ENCODE measurements at places on chromosomes 1 and 21. TPM values are rescaled to one million over a fixed set of nuclear protein-coding genes. Genes with fewer than 3 reads are reported as not detected.

LMOD1 gene
- total RNA-seq = 213 TPM

MROH9 gene
- total RNA-seq = not detected

TACSTD2 gene
- 26.2 TPM for total RNA-seq

GATAD2B gene
- total RNA-seq = 12.8 TPM

RAP1GAP gene
- 2.2 TPM for total RNA-seq

SLC1A7 gene
- total RNA-seq = 2.4 TPM

- DNase-seq = no peak
Observed at GRCh38 chr1:152495066-152495675, 15.4 kb upstream of the LCE5A start.

DNA sequence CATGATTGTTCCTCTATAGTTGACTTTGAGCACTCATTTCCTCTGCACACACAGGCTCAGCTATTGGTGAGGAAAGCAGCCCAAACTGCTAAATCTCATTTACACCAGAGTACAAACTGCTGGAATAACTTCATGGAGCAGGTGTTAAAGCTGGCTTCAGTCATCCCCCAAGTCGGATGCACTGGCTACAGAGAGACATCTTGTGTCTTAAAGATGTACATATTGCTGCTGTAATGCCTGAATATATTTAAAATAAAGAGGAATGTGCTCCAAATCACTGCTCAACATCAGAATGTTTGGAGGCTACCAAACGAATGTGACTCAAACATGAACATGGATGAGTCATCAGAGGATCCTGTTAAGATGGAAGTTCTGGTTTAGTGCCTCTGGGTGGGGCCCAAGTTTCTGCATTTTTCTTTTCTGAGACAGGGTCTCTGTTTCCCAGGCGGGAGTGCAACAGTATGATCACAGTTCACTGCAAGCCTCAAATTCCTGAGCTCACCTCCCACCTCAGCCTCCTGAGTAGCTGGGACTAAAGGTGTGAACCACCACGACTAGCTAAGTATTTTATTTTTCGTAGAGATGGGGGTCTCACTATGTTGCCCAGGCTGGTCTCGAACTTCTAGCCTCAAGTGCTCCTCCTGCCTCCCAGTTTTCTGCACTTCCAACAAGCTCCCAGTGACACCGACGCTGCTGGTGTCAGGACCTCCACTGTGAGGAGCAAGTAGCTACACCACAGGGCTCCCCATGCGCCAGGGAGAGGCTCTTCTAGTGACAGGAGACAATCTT lies 79.0 kb upstream of the KRTAP19-8 start:
- DNase-seq = peak; percentile 73

- DNase-seq = peak; percentile 4
Observed at GRCh38 chr21:36663033-36663855, 35.7 kb upstream of the SIM2 start.

- DNase-seq = no peak
Observed at GRCh38 chr1:13820055-13820454, 120.1 kb downstream of the PRDM2 start.

DNA sequence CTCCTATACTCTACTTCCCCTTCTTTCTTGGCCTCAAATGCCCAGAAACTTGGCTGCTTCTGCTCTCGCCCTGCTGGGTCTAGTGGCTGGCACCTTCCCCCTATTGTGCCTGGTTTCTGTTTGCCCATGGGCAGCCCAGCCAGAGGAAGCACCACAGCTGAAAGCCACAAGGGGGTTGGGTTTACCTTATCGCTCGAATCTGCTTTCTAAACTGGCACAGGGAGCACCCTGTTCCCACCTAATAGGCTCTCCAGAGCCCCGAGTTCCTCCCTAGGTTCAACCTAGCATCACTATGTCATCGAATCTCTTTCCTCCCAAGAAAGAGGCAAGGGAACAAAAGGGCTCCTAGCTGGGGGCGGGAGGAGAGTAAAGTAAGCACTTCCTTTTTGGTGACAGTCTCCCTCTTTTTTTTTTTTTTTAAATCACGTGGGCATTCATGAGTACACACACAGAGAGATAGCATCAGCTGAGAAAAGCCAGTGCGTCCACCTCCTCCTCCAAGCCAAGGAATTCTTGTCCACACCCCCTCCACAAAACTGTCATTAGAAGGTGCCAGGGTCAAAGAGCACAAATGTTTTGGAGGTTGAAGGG lies 72.8 kb downstream of the PLEKHA6 start:
- DNase-seq = peak; percentile 58

GRCh38 chr1:46577671-46578070 lies 26.2 kb upstream of the KNCN start:
- DNase-seq = no peak

GRCh38 chr1:39832294-39832693 lies 43.6 kb upstream of the BMP8B start:
- DNase-seq = no peak

DNA sequence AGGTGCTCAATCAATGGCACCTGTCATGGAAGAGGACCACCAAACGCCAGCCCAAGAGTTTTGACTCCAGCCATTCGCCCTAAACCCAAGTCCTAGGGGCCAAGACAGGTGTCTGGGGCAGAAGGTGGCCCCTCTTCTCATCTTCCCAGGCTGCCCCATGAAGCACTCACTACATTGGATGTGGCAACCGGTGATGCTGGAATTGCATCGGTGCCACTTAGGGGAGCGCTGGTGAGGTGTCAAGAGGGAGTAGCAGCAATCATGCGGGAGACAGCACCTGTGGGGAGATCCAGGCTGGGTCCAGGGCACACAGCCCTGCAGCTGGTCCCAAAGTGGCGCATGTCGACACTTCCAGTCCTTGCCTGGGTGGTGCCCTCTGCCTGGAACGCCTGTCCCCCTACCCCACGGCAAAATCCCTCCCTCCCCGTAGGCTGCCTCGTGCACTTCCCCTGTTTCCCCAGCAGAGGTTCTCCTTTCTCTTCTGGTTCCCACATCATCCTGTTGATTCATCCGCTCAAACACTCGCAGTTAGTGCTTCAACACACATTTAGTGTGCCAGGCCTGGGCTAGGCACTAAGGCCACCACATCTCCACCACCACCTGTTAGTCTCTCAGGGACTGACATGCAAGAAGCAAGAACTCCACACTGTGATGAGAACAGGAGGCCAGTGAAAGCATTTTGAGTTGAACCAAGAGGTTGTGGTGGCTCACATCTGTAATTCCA lies 18.5 kb downstream of the PLA2G2D start:
- peak; percentile 54 for DNase-seq

DNA sequence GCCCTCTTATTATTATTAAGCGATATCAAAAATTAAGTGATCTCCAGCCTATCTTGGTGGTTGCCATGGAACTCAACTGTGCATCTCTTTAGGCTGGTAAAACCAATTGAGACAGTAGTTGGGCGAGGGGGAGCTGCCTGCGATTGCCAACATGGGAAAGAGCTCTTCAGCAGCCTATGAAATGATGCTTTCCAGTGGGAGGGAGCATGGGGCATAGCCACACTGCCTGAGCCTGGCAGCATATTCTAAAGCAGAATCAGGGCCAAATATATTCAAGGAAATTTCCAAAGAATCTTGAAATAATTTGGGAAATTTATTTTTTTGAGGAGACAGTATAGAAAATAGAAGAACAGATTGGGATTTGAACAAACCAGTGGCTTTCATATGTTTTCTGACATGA lies 126.9 kb upstream of the DNAH14 start:
- no peak for DNase-seq

GRCh38 chr1:24526940-24527542 lies 24.4 kb downstream of the RCAN3 start:
- DNase-seq = no peak

DNA sequence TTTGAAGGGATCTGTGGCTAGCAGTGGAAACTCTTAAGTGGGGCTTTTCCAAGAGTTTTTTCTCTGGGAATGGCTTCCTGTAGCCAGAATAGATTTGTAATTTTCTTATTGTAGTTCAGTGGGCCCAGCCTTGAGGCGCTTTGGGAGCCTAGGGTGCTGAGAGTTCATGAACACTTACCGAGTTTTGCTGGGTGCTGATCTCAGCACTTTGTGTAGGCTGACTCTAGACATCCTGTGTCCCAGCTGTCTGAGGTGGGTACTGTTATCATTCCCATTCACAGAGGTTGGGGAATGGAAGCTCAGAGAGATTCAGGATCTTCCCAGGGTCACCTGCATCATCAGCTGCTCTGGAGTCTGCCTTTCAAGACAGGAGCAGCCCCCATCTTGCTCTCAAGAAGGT lies 7.0 kb downstream of the PPFIA4 start:
- DNase-seq = no peak

DNA sequence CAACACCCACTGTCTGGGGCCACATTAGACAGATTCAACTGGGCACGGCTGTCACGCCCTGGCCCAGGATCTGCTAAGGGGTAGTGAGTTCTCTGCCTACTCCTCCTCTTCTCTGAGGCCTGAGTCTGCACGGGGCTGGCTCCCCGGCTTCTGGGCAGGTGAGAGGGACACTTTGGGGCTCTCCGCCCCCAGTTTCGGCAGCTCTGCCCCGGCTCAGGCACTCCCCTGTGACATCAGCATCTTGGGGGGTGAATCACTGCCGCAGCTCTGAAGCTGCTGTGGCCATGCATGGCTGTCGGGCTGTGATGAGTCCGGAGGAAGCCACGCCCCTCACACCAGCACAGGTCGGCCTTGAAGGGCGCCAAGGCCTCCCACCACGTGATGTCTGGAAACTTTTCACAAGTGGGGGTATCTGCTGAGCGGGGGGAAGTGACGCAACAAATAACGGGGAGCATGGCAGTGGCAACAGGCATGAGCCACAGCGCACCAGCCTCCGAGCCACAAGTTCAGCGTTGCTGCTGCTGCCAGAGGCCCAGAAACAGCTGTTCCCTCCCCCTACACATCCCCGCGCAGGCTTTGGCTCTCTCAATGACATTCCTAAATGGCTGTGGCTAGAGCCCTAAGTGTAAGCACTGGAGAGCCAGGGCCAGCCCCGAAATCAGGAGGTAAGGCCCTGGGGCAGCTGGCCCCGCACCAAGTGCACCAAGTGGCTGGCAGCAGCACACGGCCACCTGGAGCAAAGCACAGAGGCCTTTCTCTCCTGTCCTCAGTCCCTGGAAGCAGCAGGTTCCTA lies 26.3 kb downstream of the ZBTB17 start:
- peak; percentile 86 for DNase-seq

DNA sequence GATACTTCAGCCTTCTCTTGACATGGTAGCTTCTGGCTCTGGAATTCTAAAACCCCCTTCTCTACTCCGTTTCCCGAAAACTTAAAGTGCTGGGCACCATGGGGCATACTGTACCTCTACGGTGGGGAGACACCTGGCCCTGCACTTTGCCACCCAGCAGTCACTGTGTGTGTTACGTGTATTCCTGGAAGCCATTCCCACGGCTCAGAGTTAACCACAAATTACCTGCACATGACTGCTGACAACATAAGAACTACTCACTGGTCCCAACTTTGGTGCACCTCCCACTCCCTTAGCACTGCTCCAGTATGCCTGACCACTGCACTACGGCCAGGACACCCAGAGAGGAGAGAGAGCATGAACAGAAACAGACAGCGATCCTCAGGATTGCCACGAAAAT lies 29.4 kb upstream of the TMPRSS2 start:
- DNase-seq = no peak

DNA sequence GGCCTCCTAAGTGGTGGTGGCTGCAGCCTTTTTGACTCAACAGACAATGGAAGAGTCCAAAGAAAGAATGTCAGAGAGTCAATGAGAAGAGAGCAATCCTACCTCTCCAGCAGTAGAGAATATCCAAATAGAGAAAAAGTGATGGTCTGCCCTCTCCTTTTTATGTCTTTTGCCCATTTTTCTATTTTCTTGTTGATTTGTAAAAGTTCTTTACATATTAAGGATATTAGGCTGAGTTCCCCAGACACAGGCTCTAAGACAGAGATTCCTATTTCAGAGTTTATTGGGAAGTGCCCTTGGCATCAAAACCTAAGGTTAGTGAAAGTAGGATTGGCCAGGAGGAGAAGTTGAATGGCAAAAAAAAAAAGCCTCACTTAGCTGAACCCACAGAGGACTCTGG lies 20.3 kb upstream of the SLC30A1 start:
- no peak for DNase-seq

DNA sequence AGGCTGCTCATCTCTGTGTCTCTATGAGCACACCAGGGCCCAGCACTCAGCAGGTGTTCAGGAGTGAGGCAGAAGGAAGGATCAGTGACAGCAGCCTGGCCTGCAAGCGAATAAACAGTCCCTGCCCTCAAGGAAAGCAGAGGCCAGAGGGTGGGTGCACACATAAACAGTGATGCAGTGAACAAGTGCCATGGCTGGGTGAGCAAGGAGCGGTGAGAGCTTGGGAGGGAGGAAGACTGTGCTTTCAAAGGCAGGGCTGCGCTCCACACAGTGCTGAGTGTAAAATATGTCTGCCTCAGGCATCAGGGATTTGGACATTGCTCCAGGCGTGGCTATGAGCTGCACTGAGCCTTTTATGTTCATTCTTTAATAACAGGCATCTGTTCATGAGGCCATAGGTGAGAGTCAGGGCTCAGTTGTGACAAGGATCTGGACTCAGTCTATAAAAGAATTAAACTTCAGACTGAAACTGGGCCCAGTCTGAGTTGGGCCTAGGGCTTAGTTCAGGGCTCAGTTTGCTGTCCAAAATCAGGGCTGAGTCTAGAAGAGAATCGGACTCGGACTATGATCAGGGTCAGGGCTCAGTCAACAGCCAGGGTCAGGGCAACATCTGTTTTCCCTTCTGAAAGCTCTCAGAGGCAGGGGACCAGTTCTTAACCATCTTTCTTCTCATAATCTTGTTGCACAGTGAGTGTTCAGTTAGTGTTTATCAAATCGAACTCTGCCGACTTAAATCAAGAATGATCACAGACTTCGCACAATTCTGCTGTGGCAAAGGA lies 213.7 kb downstream of the FOXD2 start:
- DNase-seq = no peak

- no peak for DNase-seq
Observed at GRCh38 chr1:77556045-77556444, 126.4 kb downstream of the ZZZ3 start.

DNA sequence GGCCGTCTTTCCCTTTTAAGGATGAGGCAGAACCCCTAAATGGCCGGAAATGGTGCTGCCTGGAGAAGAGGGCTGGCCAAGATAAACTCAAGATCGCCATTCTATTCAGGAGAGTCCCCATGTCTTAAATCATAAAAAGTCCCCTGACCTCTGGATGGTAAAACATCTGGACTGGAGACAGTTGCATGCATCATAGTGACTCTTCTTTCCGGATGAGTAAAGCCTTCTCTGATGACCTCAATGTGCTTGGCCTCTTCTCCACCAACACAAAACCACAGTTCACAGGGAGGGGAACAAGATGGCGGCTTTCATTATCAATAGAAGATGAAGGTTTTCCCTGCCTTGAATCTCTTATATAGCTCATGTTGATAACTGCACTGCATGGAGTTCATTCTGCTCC lies 27.5 kb upstream of the H6PD start:
- DNase-seq = no peak

GRCh38 chr1:68346188-68346808 lies 103.5 kb downstream of the RPE65 start:
- DNase-seq = peak; percentile 33

All from umbilical cord (tissue), 2 donors.